Right lung (tissue), 10 donors: ENCODE measurements at places on chromosomes 13 and 19. TPM values are rescaled to one million over a fixed set of nuclear protein-coding genes. Genes with fewer than 3 reads are reported as not detected.

Gene MYPOP
- polyA plus RNA-seq: 5.6 TPM

Gene NLRP4
- polyA plus RNA-seq: not detected

Gene LAIR2
- 0.38 TPM for polyA plus RNA-seq

Gene ZNF547
- polyA plus RNA-seq: 10.1 TPM

Gene COMP
- polyA plus RNA-seq: 0.60 TPM

Gene INAFM1
- polyA plus RNA-seq: 7.5 TPM

Gene GIPR
- polyA plus RNA-seq: 2.8 TPM

Gene SHANK1
- polyA plus RNA-seq: 7.5 TPM

Gene SULT2A1
- polyA plus RNA-seq: not detected

Gene SHISA2
- 45.2 TPM for polyA plus RNA-seq

Gene LILRA2
- polyA plus RNA-seq: 1.7 TPM

Gene ZNF534
- polyA plus RNA-seq: 0.38 TPM

Gene ZNF90
- polyA plus RNA-seq: 27.3 TPM

Gene ZNF414
- 20.8 TPM for polyA plus RNA-seq

Gene FGF22
- 0.19 TPM for polyA plus RNA-seq

Gene PTH2
- not detected for polyA plus RNA-seq

Gene OR7D2
- polyA plus RNA-seq: 2.0 TPM

Gene ZNF20
- polyA plus RNA-seq: 7.1 TPM

Gene POU2F2
- 1.7 TPM for polyA plus RNA-seq

Gene C19orf47
- 12.2 TPM for polyA plus RNA-seq
